ENCODE measurements at places on chromosomes 11 and 22.

DNA sequence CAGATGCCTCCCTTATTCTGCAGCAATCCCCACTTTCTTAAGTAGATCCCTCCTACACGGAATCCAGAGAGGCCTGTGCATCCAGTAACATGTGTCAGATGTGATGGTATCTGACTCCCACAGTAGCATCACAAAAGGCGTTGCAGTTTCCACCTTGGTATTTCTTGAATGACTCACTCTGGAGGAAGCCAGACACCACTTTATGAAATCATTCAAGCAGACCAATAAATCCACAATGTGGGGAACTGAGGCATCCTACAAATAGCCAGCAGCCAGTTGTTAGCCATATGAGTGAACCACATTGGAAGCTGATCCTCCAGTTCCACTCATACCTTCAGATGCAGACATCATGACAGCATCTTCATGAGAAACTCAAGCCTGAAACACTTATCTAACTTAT is 798.1 kb downstream of the OPCML start:
- no peak for DNase-seq

DNA sequence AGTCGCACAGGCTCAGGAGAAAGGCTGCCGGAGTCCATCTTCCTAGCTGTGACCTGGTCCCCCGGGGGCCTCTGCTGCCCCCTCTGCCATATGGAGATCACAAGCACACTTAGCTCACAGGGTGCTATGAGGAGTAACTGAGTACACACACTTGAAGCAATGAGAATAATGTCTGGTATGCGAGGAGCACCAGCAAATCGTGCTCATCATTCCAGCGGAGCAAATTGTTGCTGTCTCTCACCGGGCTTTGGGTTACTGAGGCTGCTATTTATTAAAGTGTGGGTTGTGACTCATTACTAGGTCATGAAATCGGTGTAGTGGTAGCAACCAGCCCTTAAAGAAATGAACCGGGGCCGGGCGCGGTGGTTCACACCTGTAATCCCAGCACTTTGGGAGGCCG is 48.1 kb upstream of the EIF3D start:
- no peak for DNase-seq

DNA sequence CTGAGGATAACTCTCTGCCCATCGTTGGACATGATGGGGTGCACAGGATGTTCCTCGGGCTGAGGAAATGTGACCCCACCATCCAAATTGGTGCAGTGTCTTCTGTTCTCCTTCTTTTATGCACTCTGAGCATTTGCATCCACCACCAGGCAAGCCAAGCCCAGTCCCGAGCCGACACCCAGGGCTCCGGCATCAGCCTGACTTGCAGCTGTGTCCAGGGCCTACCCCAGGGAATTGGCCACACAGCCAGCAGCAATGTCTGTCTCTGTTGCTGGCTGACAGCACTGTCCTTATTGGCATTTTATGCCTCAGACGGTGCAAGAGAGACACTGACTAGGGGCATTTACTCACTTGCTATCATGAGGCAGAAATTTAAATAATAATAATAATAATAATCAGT is 25.4 kb upstream of the CPT1A start:
- no peak for DNase-seq

DNA sequence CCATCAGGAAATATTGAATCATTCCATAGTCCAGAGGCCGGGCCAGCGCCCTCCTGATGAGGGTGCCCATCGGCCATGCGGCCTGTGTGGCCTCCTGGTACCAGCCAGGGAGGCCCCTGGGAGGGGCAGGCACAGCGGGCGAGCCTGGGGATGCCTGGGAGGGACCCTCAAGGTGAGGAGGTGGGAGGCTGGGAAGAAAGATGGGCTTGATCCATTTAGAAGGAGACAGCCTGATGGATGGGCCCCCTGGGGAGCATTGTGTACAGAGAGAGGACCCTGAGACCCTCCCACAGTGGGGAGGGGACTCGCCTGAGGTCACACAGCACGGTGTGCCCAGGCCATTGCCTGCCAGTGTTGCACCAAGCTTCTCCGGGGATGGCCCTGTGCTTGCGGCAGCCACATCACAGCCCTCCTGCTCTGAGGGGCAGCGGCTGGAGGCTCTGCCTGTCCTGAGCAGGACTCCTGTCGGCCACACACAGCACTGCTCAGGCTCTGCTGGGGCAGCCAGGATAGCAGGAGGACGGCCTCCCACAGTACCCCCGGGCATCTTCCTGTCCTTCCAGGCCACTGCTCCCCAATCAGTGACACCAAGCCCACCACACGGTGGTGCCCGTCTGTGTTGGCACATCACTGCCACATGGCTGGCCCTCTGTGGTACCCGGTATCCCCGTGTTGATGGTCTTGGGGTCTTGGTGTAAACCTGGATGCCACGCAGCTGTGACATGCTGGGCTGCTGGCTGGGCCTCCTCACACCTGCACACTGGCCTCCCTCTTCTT is 290.0 kb downstream of the TBC1D22A start:
- no peak for DNase-seq

DNA sequence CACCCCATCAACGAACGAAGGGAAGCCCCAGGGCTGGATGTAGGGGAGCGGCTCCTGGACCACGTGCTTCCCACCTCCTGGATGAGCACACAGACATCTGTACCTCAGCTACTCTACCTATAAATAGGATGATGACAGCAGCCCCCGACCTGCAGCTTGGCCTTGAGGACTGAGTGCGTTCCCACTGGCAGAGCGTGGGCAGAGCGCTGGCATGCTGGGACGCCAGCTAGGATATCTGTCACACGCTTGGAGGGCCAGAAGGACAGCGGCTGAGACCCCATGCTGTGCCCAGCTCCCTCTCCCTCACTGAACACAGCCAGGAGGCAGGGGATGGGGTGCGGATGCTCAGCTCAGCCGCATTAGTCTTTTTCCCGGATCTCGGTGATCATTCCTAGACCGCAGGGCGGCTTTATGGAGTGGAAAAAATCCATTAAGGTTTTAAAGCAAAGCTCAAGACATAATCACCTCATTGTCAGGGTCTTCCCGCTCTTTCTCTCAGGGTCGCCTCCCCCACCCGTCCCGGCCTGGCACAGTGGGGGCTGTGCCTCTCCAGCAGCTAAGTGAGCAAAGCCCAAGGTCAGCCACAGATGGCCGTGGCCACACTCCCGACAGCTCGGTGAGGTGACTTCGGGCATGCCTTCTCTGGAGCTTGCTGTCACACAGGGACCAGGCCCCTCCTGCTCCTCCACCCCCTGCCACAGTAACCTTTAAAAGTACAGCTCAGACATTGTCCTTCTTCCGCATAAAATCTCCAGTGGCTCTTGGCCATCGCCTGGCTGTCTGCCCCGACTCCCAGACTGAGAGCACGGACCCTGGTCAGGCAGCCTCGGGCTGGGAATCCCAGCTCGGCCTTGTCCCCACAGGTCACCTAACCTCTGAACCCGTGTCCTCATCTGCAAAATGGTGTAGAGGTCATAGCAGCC is 69.6 kb upstream of the SHISAL1 start:
- no peak for DNase-seq

DNA sequence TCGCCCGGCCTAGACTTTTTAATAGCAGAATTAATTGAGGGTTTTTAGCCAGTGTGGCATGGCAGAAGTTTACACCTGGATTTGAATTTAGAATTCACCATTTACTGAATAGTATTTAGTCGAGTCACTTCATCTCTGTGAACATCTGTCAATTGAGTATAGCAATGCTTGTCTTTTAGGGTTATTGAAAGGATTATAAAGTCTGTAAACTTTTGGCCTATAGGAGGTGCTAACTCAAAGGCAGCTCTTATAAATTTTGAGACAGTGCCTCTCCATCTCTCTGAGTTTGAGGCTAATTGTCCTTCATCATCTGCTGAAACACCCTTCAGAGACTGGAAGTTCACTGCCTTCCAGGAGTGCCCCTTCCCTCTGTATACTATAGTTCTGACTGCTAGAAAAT is 205.0 kb downstream of the NELL1 start:
- DNase-seq = peak; percentile 11

DNA sequence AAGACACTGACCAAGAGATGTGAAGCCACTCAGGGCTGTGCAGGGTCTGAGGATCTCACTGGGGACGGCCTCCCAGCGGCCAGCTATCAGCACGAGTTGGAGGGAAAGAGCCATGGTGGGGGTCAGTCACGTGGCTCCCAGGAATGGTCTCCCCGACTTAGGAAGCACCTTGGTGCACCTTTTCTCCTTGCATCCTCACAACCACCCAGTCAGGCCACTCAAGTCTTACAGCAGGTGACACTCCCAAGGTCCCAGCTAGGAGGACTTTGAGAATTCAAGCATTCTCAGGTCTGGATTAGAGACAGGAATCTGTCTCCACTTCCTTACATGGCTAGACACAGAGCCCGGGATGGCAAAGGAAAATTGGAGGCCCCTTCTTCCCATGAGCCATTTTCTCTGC is 2.7 kb downstream of the RNASEH2C start:
- DNase-seq = no peak

DNA sequence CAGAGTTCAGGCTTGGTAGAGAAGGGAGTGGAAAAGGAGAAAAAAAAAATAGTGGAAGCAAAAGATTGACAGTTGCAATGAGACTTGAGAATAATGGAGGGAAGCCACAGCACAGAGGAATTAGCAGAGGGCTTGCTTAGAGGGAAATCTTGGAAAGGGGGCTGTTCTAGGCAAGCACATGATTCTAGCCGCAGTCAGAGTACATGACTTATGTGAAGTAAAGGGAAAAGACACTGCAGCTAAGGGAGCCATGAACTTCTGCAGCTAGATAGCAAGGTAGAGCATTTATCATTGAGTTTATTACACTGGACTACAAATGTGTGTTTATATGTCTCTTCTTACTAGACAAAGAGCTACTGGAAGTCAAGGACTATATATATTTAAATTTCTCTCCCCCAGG is 144.0 kb upstream of the OPCML start:
- no peak for DNase-seq

DNA sequence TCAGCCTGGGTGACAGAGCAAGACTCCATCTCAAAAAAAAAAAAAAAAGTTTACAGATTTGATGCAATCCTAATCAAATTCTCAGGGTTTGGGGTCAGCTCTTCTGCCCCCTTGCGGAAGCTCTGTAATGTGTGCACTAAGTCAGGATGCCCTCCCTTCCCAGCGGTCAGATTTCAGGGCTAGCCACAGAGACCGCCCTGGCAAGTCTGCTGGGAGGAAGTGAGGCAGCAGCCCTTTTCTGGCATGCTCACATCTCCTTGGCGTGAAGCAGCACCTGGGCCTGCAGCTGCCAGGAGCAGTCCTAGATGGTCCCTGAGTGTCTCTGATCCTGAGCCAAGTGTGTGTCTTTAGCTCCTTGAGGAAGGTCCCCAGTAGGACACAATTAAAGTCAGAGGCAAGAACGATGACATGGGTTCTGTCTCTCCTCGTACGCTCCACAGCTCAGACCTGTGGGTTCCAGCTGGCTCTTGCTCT is 10.9 kb upstream of the APOBEC3C start:
- DNase-seq = peak; percentile 67

- no peak for DNase-seq
These were observed 14.9 kb downstream of the AP2A2 start for GRCh38 chr11:940496-941135.

DNA sequence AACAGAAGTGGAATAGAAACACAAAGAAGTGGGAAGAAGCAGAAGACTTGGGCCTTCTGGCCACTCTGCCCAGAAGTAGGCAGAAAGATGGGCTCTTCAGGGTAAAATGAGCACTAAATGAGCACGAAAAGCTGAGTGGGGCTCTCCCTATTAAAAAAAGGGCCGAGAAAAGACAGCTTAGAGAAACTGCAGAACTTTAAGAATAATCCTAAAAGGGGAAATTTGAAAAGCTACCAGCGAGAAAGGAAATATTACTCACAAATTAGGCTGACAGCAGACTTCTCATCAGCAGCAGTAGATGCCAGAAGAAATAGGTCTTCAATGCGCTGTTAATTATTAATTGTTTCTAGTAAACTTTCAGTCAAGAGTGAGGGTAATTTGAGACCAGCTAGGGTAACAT is 78.2 kb downstream of the UVRAG start:
- no peak for DNase-seq

DNA sequence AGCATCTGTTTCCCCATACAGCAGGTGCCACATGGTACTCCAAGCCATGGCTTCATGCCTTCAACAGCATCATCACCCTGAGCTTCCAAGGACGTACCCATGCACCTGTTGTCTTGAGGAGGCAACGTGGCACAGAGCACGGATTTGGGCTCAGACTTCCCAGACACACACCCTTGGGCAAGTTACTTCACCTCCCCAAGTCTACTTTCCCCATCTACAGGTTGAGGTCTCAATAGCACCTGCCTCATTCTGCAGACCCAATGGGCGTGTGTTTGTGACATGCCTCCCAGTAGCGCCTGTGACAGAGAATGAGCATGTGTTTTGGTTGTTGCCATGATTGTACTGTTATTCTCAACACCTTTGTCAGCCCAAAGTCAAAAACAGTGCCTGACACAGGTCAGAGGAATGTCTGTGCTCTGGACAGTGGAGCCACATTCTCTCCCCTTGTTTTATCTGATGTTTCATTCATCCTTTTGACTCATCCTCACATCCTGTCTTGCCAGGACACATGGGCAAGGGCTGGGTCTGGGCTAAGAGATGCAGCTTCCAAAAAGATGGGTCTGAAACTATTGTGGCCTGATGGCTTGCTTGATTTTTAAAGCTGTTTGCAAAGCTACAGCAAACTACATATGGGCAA is 53.4 kb upstream of the CCND1 start:
- no peak for DNase-seq

DNA sequence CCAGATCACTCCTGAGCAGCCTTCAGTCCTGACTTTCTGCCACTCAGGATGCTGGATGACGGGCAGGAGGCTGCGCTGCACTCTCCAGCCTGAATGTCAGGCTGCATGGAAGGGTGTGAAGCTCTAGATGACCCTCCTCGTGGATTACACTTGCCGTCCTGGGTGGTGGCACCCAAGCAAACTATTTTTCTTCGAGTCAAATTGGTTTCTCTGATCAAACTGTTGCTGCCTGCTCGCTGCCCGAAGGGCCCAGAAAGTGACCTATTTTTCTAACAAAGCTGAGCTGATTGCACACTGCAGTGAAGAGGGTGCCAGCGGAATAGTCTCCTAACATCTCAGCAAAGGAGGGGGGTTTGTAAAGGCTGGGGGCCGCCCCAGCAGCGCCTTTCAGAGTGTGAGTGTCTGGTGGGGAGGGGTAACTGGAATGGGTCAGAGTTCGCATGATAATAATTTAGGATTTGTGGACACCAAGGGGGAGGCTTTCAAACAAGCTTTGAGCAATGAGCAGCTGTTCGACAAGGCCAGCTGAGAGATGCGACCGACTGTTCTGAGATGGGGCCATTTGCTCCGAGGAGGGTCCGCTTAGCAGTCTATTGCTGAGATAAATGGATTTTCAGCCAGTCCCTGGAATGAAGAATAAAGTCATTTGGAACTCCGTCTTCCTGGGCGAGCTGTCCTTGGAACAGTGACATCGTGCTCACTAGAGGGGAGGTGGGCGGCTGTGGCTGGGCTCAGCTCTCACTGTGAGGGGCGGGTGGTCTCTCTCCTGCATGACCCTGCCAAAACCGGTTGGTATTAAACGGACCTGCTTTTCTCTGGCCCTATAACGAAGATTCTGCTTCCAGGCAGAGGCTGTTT is 537.6 kb downstream of the BRD1 start:
- DNase-seq = no peak

DNA sequence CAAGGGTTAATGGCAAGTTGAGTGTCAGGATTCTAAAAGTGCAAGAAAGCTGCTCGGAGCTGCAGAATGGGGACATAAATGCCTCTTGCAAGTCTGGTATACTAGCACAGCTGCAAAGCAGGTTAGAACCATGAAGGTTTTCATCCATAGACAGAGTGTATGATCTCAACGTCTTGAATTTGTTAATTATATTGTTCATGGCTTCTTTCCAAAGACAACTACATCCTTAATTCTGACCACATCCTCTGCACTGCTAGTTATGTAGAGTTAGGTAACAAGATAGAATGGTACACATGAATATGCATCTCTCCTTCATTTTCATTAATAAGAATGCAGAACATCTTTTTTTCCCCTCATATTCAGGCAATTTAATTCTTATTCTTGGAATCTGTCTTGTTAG is 34.2 kb downstream of the EXPH5 start:
- no peak for DNase-seq

Measured in NCI-H524 (cell line).